ENCODE measurements at places on chromosomes 1 and 21. TPM values are rescaled to one million over a fixed set of nuclear protein-coding genes. Genes with fewer than 3 reads are reported as not detected.

DNA sequence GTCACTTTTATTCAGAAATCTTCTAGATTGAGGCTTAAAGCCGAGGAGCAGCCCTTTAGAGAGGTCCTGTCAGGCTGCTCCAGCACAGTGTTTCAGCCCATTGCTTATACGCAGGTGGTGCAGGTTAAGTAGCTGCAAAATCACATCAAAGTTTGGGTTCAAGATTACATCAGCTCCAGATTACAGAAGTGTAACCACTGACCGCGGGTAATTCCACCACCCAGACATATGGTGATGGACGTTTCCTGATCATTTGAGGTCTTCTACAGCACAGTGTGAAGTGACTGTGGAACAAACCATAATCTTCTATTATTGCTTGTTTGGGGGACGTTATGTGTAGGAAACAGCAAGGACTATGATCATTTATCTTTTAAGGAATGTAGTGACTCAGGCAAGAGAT lies 11.8 kb downstream of the C1orf115 start:
- no peak for ATAC-seq

DNA sequence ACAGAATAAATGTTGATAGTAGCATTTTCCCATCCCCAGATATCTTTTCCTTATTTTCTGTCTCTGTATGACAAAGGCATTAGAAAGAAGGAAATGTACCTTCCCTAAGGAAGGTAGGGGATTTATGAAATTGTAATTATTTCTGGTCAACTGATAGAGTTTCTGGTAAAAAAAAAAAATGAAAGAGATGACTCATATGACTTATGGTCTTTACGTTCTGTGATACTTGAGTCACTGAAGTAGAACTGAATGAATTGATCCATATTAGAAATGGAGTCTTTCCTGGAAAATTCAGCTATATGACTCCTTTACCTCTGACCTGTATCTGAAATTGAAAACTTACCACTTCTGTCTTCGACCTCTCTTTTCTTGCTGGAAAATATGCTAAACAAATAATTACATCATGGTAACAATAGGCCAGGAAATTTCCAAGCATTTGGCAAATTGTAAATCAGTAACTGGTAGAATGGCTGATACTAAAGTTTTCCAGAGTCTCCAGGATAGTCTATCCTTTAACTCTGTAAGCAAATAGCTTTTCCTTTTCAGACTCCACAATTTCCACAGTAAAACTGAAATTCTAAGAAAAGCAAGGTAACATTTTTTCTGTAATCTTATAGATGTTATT lies 364.3 kb upstream of the PTBP2 start:
- ATAC-seq: peak; percentile 24

DNA sequence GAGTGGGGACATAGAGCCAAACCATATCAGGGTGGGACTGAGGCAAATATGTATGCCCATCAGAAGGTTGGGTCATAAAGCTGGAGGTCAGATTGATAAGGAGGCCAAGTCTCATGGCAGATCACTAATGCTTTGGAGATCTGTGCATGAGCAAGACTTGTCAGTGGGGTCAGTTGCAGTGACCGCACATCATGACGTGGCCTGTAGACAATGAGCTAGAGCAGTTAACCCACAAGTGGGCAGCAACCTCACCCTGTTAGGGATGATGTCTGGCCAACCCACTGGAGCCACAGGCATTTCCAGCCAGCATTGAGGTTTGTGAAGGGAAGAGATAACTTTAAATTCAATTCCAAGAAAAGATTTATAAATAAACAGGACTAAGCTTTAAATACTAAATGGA lies 66.7 kb downstream of the XCL1 start:
- no peak for ATAC-seq

GRCh38 chr1:76144247-76144646 lies 69.7 kb downstream of the ST6GALNAC3 start:
- ATAC-seq: no peak

- ATAC-seq: no peak
Observed at GRCh38 chr1:166036092-166036491, 130.7 kb downstream of the FAM78B start.

DNA sequence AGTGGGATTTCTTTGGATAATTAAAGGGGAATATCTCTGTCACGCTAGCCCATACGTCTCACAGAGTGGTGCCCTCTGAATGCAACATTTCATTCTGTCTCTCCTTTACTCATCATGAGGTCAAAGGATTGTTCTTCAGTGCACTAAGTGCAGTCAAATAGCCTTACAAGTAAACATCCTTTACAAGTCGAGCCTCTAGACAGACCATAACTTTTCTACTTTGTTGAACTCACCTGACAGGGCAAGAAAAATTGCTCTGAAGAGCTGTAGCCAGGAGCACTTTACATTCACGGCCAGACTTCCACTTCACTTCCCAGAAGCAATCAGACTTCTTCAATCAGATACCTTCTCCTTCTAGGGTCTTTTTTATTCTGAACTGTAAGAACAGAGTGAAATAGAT lies 768.0 kb upstream of the TMPRSS15 start:
- ATAC-seq: no peak

- no peak for ATAC-seq
Observed at GRCh38 chr1:228045405-228045804, 37.1 kb upstream of the ARF1 start.

DNA sequence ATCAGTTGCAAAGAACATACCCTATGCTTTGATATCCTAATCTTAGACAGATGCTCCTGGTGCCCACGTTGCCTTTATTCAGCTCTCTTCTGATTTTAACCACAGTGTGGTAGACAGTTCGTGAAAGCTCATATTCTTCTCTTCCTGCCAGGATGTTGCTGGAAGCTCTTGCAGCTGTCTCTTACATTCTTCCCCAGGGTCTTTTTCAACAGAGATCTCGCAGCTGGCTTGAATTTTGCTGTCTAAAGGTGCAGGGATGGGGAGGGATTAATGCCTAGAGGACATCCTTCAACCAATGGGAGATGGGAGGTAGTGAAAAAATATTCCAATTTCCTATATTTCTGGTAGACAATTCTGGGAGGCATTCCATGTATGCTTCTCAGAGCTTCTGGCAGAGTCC lies 150.0 kb upstream of the APP start:
- no peak for ATAC-seq

- ATAC-seq: no peak
Observed at GRCh38 chr1:162930976-162931560, 70.1 kb upstream of the CCDC190 start.

DNA sequence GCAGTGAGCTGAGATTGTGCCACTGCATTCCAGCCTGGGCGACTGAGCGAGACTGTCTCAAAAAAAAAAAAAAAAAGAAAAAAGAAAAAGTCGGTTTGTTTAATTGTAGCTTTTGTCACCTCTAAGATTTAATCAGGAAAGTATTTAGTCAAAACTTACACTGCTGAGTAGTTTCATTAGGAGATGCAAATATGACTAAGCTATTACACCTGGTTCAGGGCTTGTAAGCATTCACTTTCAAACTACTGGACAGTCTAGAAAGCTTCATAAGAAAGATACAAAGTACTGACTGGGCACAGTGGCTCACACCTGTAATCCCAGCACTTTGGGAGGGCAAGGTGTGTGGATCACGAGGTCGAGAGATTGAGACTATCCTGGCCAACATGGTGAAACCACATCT lies 75.9 kb upstream of the CACYBP start:
- peak; percentile 55 for ATAC-seq

- ATAC-seq: no peak
Observed at GRCh38 chr1:190738317-190738716, 260.7 kb upstream of the BRINP3 start.

The NTRK1 gene
- 2.5 TPM for total RNA-seq

The KDF1 gene
- total RNA-seq: not detected

The ILDR2 gene
- total RNA-seq: 5.8 TPM

The RAP1GAP gene
- total RNA-seq: 0.45 TPM

The TMEM52 gene
- total RNA-seq: 1.8 TPM

The BTF3L4 gene
- 29.8 TPM for total RNA-seq

The TEDDM1 gene
- total RNA-seq: not detected

All from activated T-helper 17 cell treated with anti-CD3 and anti-CD28 coated beads, Interleukin-2, amount 50 U/mL, for 72 hours (primary cell).